ENCODE measurements at places on chromosomes 16 and 17.
A peak's percentile ranks its signal among the peaks of the same experiment; 100 is the strongest.

- DNase-seq, result no peak
Measured at GRCh38 chr17:48003417-48004151, 32.7 kb downstream of the CDK5RAP3 start.

GRCh38 chr17:81076141-81076679 lies 41.3 kb downstream of the BAIAP2 start:
- DNase-seq, result no peak

GRCh38 chr17:66275651-66276050 lies 26.8 kb upstream of the PRKCA start:
- DNase-seq, result no peak

DNA sequence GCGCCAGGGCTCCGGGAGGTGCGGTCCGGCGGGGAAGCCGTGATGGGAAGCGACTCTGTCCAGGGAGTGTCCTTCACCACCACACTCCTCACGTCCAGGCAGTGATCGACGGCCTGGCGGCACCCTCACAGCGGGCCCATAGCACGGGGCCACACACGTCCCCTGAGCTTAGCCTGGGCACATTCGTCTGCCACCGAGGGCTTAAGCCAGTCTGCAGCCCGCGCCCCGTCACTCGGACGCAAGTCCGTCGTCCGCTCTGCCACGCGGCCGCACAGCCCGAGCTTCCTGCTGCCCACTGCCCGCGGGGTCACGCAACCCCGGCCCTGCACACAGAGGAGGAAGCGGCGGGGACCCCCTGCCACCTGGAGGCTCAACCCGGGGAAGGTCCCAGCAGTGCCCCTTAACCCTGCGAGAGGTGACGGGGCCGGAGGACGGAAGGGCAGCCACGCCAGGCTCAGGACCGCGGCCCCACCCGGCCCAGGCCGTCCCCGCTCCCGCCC lies 3.0 kb upstream of the TBX2 start:
- DNase-seq, result no peak

GRCh38 chr16:68985855-68986254 lies 119.6 kb upstream of the HAS3 start:
- no peak for DNase-seq

DNA sequence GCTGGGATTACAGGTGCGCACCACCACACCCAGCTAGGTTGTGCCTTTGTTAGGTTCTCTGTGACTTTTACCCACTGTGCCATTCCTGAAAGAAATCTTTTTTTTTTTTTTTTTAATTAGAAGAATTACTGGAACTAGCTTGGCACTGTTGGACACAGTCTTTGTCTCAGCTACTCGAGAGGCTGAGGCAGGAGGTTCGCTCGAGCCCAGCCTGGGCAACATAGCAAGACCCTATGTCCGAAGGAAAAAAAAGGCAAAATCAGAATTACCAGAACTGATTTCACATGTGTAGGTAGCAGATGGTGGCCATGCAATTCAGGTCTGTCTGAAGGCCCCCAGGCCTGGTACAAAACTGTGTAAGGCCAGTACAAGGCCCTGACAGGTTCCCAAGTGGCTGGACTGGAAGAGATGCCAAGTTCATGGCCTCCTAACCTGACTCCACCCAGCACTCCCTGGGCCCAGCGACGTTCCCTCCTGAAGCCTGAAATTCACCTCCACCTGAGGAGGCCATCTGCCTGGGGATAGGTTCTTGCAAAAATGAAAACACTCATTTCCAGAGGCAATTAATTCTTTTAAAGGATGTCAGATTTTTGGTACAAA lies 23.0 kb downstream of the CARHSP1 start:
- no peak for DNase-seq

DNA sequence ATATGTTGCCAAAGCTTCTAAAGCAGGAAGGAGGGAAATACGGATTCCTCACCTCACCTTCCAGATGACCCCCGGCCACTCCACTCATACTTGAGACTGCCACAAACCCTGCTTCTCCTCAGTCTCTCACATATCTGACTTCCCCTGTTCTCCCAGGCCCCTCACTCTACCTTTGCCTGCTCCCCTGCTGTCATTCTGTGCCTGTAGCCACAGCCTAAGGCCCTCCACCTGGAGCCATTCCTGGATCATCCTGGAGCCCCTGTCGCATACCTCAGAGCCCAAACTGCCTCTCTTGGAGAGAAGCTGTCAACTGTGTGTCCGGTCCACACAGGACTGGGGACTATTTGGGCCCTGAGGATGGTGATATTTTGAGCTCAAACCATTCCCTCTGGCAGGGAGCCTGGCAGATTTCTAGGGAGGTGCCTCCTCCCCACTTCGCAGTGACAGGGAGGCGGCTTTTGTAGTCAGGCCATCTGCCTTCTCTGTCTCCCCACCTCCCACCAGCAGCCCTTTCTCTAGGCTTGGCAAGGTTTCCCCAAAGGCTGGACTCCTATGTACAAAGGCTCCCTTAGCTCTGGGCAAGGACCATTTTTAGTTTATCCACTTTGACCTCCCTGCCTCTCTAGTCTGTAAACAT lies 2.3 kb upstream of the MED24 start:
- no peak for DNase-seq

DNA sequence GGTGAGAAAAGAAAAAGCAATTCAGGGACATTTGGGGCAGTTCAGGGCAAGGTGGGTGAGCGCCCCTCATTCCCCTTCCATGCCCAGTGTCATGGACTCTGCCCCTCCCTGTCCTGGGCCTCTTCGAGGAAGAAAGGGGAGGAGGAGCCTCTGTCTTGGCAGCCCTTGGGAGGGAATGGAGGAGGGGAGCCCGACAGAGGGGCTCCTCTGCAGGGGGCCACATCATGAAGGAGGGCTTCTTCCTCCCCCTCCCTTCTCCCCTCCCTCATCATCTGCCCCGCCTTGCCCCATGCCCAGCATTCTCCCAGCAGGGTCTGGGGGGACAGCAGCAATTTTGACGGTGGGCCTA lies 33.2 kb upstream of the TAC4 start:
- DNase-seq, result no peak

DNA sequence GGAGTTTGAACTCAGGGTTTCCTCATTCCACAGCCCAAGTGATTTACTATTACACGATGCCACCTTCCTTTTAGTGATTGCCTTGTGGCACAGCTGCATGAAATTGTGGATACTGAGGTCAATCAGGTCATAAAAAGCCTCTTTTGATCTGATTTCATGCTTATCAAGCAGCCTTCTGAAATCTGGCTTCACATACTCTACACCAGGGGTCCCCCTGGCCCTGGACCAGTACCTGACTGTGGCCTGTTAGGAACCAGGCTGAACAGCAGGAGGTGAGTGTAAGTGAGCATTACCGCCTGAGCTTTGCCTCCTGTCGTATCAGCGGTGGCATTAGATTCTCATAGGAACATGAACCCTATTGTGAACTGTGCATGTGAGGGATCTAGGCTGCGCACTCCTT lies 13.8 kb downstream of the SLFN5 start:
- no peak for DNase-seq

- peak; percentile 22 for DNase-seq
Measured at GRCh38 chr17:81040791-81041337, 5.9 kb downstream of the BAIAP2 start.
